Brain microvascular endothelial cell (primary cell): ENCODE measurements at places on chromosomes 5 and 9.

- no peak for DNase-seq
Observed at GRCh38 chr9:804026-804425, 37.5 kb upstream of the DMRT1 start.

- DNase-seq: no peak
Observed at GRCh38 chr9:125759764-125760129, 12.6 kb downstream of the PBX3 start.

DNA sequence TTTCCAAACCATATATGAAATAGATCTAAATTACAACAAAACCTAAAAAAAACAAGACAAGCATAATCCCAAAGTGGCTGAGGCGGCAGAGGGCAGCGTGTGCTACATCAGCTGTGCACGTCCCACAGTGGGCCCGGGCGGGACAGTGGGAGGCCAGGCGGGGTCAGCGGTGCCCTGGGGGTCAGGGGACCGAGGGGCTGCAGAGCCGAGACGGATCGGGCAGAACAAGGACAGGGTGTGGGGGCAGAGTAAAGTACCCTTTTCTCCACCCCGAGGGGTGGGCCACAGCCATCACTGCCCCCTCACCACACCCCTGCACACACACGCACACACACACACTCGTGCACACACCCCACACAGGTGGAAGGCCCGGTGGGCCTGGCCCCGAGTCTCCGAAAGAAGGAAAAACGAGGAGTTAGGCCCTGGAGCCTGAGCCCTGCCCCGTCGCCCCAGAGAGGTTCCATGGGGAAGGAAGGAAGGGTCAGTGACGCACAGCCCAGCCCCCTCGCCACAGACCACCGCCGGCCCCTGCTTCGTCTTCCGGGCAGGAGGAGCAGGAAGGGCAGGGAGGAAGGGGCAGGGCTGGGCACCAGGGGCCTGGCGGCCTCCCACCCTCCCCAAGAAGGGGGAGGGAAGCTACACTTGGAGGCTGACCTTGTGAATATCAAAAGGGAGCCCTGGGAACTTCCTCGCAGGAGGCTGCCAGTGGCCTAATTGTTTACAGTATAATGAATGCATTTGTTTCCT, 49.6 kb upstream of the UBAC1 start:
- DNase-seq: no peak

- DNase-seq: no peak
Observed at GRCh38 chr5:74422671-74423070, 217.9 kb downstream of the ENC1 start.

DNA sequence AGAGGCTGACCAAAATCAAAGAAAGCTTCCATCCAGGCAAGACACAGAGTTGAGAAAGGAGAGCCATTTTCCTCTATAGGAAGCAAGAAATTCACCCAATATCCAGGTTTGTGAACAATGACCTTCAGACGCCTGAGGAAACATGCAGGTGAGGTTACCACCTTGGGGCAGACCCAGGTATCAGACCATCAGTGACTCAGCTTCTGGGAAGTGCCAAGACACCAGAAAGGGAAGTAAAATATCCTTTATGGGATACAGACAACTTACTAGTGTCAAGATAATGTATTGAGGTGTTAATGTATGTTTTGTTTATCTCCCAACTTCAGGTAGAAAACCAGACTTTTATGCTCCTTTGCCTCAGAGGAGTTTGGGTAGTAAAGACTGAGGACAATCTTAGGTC, 2.2 kb upstream of the DTWD2 start:
- DNase-seq: no peak

DNA sequence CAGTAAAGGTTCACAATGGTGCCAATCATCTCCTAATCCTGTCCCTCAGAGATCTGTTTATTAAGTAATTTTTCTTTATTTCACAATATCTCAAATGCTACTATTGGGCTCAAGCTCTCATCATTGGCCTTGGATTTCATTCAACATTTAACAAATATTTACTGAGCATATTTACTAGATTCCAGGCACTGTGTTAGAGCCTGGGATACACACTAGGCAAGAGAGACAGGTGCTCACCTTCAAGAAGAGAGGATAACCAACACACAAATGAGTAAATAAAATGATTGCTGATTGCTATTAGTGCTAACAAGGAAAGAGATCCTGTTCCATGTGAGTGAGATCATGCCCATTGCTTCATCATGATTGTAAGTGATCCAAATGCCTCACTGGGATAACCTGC, 27.4 kb downstream of the PPP2R2B start:
- DNase-seq: no peak

DNA sequence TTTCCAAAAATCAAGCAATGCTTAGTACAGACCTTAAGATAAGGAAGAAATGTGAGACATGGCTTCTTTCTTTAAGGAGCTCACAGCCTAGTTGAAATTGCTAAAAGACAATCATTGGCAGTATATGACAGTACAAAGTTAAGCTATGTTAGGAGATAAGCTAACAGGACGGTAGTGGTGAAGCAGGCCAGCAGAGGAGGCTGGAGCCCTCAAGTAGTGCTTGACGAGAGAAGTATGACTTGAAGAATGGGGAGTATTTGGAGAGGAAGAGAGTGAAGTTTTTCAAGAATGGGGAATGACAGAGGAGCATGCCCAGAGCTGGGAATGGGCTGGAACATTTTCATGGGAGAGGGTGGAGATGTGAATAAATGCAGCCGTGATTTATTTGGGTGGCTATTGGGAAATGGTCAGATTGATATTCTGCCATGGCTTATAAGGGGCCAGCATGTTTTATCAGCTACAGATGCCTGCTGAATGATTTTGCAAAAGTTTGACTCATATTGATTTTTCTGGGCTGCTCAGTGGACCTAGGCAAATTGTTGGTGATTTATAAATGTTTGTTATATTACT, 43.7 kb downstream of the LURAP1L start:
- DNase-seq: peak; percentile 26

GRCh38 chr5:130424341-130424740, 520.1 kb downstream of the CHSY3 start:
- no peak for DNase-seq

GRCh38 chr9:18611971-18612370, 138.0 kb downstream of the ADAMTSL1 start:
- no peak for DNase-seq

DNA sequence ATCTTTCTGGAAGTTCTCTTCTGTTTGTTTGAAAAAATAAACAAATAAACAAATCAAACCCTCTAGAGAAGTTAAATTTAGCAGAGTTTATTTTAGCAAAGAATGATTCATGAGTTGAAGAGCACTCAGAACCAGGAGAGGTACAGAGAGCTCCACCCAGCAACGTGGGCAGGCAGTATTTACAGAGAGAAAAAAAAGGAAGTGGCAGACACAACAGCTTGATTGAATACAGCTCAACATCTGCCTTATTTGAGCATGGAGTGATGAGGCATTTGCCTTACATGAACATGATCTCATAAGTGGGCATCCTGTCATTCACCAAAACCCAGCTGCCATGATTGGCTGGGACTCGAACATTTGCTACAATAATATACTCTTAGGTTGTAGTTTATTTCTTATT, 381.6 kb upstream of the ADAMTS16 start:
- no peak for DNase-seq

- no peak for DNase-seq
Observed at GRCh38 chr5:145668714-145669113, 166.4 kb downstream of the PRELID2 start.

GRCh38 chr5:77337686-77338085, 127.2 kb downstream of the PDE8B start:
- no peak for DNase-seq

DNA sequence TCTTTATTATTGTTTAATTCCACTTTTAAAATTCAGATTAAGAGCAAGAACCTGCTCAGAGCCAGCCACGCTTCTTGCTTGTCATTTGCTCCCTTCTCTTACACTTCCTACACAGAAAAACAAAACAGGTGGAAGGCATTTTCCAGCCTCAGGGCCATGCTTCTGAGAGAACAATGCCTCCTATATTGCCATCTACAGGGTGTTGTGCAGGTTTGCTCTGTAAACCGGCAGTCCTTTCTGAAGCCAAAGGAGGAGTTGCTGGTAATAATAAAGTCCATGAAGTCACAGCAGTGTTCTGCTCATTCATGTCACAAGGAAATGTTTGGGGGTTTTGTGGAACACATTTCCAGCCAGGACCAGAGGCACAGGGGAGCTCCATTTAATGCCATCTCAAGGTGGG, 16.1 kb upstream of the PRLR start:
- no peak for DNase-seq

- DNase-seq: no peak
Observed at GRCh38 chr9:135905380-135906258, 1.7 kb downstream of the CAMSAP1 start.

DNA sequence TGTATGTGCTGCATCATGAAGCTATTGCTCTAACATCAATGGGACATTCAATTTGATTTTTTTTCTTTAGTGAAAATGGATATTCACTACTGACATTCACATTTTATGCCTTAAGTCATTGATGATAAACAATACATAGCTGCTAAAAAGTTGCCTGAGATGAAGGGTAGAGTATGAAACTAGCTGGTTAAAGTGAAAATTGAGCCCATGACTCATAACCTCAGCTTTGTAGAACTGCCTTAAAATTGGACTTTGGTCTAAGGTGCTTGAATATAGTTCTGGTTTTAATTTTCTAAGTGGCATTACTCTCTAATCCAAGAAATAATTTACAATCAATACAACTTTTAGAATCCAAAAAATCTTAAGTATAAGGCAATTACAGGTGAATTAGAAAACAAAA, 740.4 kb upstream of the RIOK2 start:
- DNase-seq: no peak

GRCh38 chr9:8754751-8755150, 955.2 kb upstream of the DMAC1 start:
- DNase-seq: no peak

DNA sequence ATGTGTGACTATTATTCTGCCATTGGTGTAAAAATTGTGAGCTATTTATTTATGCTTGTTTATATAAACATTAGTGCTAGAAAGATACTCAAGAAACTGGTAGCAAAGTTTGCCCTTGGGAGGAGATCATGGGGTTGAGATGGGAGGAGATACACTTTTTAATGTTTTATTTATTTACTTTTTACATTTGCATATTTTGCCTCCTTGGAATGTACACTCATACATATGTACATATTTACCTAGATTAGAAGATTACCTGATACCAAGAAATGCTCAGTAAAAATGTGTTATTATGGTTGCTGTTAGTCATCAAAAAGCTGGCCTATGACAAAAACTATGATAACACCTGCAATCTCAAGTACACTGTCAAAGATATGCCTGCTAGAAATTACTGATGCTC, 195.2 kb downstream of the KCTD16 start:
- no peak for DNase-seq

DNA sequence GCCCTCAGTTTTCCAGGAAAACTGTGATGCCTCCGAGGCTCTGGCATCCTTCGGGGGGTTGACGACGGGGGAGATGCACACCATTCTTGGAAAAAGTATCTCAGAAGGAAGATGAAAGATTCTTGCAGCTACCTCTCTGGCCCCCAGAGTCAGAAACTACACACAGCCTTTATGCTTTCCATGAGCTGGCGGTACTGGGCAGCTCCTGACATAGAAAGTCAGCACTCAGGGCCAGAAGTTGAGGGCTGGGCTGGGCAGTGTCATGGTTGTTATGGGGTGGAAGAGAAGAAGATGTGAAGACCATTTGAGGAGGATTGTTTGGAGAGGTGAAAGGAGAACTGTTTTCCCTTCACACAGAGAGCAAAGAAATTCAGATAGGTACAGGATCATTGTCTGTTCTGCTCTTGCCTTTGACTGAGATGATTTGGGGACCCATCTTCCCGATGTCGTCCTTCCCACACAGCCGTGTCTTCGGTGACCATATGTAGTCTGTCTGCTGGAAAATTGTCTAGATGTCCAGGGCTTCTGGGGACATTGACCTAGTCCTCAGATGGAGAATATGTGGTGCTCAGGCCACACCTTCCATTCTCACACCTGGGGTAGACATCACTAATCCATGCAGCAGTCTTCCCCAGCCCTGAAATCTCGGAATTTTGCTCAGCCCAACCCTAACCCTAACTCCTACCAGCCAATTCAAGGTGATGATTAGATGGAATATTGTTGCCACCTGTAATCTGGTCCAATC, 237.1 kb downstream of the CACNA1B start:
- no peak for DNase-seq

DNA sequence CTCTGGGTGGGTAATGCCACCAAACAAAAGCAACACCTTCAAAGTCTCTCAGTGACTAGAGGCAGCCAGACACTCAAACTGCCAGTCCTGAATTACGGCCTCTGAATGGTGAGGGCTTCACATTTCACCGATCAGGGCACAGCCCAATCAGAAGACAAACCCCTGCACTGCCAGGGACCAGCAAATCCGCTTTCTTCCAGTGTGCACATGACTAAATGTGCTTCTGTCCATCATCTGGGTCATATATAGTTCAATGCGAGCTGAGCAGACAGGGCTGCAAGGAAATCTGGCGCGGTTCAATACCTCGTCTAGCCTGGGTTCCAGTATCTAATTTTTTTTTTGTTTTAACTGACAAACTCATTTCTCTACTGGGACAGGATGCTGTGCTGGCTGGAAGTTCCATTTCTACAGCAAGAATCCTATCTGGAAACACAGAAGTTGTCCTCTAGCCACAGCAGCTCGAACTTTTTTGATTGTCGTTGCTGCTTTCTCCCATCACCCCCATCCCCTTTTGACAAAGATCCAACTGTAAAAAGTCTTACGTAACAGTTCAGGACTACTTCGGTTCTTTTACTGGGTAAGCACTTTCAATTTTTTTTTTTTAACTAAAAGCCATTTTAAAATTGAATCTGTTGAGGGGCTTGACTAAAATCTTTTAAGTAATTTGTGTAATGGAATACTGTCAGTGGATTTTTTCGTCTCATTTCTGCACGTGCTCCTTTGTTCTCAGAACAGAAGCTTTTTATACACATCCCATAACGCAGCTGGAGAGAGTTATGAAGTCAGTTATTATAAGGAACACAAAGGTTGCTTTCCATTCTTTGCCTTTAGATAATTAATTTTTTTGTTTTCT, 112.7 kb downstream of the NR6A1 start:
- peak; percentile 98 for DNase-seq

- DNase-seq: peak; percentile 79
Observed at GRCh38 chr9:93962561-93963440, 7.6 kb upstream of the BARX1 start.
